ENCODE measurements at places on chromosomes 7 and 10.

GRCh38 chr7:47347346-47347745 is 234.6 kb downstream of the TNS3 start:
- DNase-seq, result peak; percentile 41

GRCh38 chr7:26993816-26994810 is 101.7 kb downstream of the HOXA1 start:
- DNase-seq, result no peak

DNA sequence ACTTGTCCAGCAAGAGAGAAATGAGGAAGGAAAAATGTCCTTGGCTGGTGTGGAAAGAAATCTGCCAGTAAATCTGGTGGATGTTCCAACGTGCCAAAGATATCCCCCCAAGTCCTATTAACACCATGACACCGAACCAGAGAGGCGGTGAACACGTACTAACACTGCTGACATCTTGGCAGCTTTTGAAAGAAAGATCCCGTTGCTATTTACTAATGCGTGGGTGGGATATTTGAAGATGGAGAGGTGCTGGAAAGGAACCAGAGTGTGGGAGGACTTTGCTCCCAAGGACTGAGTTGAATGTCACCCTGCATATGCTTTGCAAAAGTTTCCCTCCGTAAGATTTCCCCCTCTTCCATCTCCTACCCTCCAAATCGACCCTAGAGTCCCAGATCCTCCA is 7.9 kb downstream of the CCDC3 start:
- DNase-seq, result no peak

DNA sequence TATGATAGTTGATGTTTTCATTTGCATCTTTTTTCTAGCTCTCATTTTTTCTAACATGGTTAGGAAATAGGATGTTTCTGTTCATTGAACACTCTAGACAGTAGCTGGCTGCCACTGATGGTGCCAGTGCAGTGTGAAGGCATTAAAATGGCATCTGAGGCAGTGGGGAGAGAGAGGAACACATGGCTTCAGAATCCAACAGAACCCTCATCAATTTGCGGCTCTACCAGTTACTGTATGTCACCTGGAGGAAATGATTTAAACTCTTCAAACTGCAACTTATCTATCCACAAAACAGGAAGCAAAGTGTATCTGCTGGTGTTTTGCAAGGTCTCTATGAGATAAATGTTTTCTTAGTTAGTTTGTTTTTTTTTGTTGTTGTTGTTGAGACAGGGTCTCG is 305.2 kb upstream of the PRKCQ start:
- no peak for DNase-seq

GRCh38 chr10:59820471-59820870 is 67.2 kb upstream of the MRLN start:
- DNase-seq, result no peak

DNA sequence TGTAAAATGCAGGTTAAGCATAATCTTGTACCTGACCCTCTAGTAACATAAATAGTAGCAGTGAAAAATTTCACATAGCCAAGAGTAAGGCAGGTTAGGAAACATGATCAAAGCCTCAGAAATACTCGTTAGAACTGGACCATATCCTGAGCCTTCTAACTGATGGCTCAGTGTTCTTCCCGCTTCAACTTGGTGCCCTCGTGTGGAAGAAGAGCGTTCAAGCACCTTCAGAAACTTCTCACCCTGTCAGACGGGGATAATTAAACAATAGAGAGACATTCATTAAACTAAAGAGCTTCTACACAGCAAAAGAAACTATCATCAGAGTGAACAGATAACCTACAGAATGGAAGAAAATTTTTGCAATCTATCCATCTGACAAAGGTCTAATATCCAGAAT is 124.5 kb downstream of the MYOF start:
- no peak for DNase-seq

DNA sequence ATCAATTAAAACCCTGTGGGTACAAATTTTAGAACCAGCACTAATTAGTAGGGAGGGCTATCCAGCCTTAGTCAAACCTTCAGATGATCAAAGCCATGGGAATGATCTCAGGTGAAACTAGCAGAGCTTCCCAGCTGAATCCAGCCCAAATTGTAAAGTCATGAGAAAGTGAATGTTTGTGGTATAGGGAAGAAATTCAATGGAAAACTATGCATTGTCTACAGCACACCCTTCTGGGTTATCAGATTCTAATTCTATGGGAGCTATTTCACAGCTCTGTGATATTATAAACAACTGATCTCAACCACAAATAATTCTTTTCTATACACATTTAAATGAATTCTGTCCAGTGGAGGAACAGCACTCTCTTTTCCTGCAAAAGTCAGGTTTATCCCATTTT is 24.6 kb upstream of the BMPER start:
- DNase-seq, result no peak

DNA sequence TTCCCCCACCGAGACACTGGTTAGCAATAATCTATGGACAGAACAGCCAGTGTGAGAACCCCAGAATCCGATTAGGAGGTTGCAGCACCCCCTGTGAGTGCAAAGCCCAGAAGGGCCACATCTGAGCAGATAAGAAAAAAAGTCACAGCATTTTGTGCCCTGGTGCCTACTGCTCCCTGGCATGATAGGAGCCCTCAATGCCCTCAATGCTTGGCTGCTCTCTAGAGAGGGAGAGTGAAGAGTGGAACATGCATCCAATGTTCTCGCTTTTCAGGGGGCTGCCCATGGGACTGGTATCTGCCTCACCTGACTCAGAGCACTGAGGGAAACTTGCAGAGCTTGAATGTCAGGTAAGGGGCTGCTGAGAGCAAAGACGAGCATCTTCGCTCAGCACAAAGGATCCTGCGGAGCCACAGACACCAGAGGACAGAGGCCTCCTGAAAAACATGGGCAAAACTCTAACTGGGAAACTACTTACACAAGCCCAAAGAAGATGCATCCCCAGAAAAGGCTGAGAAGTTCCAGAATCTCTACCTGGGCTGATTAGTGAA is 98.0 kb upstream of the FAM20C start:
- no peak for DNase-seq

GRCh38 chr10:123721441-123722049 is 55.4 kb downstream of the GPR26 start:
- no peak for DNase-seq

DNA sequence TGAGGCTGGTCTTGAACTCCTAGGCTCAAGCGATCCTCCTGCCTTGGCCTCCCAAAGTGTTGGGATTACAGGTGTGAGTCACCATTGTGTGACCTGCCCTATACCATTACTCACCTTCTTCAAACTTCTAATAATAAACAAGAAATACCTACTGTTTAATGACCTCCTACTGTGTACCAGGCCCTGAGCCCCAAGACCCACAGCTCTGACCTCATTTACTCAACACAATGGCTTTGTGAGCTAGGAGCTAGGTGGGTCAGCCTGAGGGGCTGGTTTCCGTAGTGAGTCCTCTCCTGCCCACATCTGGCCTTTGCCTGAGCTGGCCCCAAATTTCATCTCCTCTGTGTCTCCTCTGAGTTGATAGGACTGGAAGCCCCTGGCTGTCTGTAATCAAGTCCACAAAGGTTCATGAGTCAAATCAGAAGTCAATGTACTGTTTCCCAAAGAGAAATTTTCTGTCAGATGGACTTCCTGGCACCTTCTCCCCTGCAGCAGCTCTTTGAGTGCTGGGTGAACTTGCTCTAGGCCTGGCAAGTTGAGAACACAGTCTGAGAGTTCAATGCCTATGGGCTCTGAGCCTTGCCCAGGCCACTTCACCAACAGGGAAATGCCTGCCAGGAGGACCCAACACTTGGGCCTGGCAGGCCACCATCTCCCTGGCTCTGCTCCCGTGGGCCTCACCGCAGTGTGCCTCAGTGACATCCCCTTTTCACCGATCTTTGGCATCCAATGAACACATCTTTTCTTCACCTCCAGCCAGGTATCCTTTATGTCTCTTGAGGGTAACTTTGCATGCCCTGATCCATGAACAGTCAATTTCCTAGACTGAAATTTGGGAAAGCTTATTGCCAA is 24.0 kb downstream of the NEURL1 start:
- peak; percentile 55 for DNase-seq

DNA sequence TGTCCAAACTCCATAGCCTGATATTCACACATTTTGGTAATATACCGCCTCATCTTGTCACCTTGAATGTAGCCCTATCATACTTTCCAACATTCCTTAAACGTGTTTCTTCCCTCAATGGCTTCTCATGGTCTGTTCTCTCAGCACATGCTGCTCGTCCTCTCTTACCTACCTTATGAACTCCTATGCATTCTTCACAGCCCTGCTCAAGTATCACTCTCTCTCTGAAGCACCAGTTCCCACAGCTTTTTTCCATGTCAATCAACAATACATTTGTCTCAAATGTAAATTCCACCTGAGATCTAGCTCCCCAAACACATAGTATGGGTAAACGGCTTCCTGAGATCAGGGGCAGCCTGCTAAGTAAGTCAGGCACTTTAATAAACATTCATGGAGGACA is 85.2 kb upstream of the ZMIZ1 start:
- no peak for DNase-seq

DNA sequence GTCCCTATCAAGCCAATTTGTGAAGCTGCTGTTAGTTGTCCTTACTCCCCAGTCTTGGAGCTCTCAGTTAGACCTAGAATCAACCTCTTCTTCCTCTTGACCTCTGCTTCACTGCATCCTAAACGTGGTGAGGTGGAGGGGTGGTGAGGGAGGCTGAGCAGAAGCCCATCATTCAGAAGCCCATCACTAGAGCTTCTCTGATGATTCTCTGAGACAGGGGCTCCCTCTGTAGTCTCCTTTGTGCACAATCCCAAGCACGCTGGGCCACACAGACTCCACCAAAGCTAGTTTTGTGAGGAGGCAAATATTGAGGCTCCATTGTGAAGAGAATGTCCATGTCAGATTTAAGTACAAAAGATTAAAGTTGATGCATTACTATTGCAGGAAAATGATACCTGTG is 163.8 kb upstream of the PRSS1 start:
- no peak for DNase-seq

GRCh38 chr7:69502358-69502757 is 95.9 kb upstream of the AUTS2 start:
- no peak for DNase-seq

DNA sequence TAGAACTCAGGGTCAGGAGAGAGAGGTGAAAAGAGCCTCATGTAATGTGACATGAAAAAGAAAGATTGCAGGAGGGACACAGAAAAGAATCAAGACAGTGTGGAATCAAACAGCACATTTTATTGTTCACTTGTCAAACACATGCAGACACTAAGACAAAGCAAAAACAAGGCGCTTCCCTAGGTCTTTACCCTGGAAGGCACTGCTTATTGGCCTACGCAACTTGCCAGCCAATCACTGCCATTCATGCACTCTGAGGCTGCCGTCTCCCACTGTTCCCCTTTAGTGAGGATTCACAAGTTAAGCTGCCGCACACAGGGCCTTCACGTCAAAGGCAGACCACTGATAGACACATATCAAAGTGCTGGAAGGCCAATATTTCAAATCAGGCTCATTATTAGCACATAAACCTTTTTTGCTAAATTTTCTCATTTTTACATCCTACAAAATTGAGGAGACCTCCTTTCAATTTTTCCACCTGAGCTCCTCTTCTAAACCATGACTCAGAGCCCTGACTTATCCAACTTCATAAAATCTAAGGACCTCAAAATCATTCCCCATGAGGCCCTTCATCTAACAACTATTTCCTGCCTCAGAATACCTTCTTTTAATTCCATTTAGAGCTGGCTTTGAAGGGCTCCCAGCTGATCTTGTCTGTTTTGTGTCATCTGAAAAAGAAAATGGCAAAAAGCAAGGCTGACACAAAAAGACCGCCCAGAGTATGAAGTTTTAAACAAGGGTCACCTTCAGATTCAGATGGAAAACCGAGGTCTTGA is 149.4 kb downstream of the CHCHD3 start:
- no peak for DNase-seq

DNA sequence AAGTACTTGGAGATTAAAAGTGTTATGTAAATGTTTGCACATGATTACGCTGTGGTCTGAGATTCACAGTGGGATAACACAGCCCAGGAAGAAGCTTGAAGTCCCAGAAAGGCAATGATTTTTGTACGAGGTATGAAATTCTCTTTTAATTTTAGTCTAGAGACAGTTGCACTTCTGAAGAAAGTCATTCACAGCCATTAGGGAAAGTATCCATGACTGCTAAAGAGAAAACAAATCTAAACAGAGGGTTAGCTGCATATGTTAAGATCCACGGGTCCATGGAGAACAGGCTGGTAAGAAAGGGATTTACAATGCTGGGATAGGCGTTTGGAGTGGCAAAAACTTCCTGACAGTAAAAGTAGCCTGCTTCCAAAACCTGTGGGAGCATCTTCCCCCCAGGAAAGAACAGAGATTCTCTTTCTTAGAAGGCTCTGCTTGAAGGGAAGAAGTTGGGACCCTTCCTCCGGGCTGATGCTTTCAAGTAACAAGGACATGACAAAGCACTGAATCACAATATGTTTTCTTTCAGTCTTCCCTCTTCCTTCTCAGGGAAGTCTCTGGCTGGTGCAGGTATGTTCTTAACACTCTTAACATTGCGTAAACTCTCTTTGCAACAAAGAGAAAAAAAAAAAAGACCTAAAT is 220.8 kb upstream of the CELF2 start:
- DNase-seq, result no peak

- no peak for DNase-seq
Measured at GRCh38 chr10:33290321-33291052, 44.0 kb downstream of the NRP1 start.

DNA sequence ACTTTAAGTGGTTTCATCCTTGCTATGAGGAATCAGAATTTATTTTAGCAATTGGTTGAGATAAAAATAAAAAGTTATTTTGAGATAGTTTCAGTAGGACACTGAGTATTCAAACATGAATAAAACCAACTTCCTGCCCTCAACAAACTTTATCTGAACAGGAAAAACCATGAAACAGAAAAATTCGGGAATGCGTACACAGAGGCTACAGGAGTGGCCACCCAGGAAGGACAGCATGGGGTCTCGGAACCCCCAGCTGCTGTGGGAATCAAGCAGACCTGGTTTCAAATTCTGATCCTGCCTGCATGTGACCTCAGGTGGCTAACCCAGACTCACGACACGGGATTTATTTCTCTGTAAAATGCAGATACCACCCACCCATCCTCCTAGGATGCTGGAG is 49.0 kb upstream of the GRID1 start:
- DNase-seq, result no peak

DNA sequence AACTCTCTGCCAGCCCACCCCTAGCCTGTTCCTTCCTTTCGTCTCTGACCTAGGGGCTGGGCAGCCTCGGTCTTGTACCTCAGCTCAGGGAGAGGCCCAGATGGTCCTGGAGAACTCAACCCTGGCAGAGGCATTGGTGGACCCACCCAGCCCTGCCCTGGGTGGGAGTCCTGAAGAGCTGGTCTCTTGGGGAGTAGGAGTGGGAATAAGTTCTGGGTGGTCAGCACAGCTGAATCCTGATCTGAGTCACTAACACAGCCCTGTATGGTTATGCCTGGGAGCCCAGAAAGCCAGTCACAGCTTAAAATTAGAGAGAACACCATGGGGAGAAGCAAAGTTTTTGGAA is 84.0 kb downstream of the SORBS1 start:
- no peak for DNase-seq

- DNase-seq, result peak; percentile 77
Measured at GRCh38 chr7:42236266-42236975, 588 bp downstream of the GLI3 start.

GRCh38 chr10:129033340-129033739 is 433.7 kb upstream of the MGMT start:
- DNase-seq, result no peak
